Urinary bladder (tissue), 4 donors: ENCODE measurements at places on chromosomes 11 and 22. TPM values are rescaled to one million over a fixed set of nuclear protein-coding genes. Genes with fewer than 3 reads are reported as not detected.

The RTL10 gene
- 10.3 TPM for total RNA-seq

The DSCAML1 gene
- total RNA-seq, result 2.0 TPM

GRCh38 chr11:104343578-104343977 lies 179.6 kb upstream of the PDGFD start:
- DNase-seq, result no peak

The TMEM126B gene
- total RNA-seq, result 68.9 TPM

GRCh38 chr11:2385156-2386151 lies 8.3 kb downstream of the CD81 start:
- no peak for DNase-seq

DNA sequence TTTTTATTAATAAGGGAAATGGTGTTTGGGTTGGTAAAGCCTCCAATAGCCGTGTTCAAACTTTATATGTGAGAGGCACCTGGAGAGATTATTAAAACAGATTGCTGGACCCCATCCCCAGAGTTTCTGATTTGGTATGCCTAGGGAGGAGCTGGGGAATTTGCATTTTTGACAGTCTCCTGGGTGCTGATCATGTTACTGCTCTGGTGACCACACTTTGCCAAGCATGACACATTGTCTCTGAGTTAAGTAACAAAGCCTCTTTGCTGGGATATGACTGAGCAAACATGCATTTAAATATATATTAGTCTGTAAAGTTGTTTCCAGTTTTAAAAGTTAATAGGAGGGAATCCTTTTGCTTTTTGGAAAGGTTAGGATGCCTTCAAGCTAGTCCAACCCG lies 140.4 kb downstream of the NAV2 start:
- DNase-seq, result no peak

The E2F8 gene
- total RNA-seq, result 4.8 TPM

GRCh38 chr11:9922806-9923205 lies 258.9 kb downstream of the SWAP70 start:
- DNase-seq, result no peak

DNA sequence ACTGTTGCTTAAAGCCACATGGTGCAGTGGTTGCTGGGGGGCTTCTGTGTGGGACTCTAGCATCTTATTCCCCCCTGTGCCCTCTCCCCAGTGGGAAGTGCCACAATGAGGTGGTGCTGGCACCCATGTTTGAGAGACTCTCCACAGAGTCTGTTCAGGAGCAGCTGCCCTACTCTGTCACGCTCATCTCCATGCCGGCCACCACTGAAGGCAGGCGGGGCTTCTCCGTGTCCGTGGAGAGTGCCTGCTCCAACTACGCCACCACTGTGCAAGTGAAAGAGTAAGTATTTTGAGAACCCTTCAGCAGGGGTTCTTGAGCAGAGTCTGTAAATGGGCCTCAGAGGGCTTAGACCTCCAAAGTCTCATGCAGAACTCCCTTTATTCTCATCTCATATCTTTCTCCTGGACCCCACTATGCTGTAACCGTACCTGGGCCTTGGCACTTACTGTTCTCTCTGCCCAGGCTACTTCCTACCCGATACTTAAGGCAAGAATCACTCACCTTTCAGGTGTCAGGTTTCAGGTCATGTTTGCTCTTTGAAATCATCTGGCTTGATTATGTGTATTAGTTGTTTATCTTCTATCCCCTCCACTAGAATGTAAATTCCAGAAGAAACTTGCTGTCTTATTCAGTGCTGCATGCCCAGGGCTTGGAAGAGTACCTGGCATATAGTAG lies 32.4 kb downstream of the PIK3IP1 start:
- DNase-seq, result no peak

GRCh38 chr11:80379620-80380278 lies 938.9 kb upstream of the TENM4 start:
- DNase-seq, result no peak

GRCh38 chr11:114073828-114074381 lies 14.4 kb downstream of the ZBTB16 start:
- DNase-seq, result no peak

GRCh38 chr11:57174656-57175055 lies 7.1 kb upstream of the LRRC55 start:
- DNase-seq, result no peak

DNA sequence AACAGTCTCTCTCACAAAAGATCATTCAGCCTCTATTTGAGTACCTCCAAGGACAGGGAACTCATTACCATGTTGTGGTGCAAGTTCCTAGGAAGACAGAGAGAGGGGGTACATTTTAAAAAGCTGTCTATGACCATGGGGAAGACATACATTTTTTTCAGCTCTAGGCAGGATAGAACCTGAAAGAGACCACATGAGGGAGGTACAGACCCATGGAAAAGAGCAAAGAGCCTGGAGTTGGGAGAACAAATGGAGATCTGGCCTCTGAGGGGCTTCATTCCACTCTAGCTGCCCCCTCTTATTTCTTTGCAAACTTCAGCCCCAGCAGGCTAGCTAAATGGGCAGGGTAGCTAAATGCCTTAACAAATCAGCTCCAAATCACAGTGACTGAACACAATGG lies 36.3 kb downstream of the KCNC1 start:
- no peak for DNase-seq

DNA sequence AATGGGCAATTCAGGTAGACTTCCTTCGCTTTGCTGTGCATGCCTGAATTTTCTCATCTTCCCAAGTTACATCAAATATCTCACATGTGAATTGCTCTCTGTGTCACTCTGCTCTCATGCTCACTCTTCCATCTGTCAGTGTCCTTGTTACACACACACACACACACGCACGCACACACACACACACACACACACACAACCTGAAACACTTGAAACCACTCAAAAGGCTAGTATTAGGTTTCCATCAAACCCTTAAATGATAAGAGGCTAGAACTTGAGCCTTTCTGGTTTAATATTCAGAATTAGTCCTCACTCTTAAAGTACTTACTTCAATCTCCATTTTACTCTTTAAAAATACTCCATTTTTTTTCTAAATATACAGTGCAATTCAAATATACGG lies 282.4 kb downstream of the C11orf87 start:
- DNase-seq, result no peak

- DNase-seq, result no peak
These were observed 499.8 kb upstream of the CHORDC1 start for GRCh38 chr11:90722552-90723190.

- peak; percentile 33 for DNase-seq
These were observed 30.0 kb downstream of the MAPK1 start for GRCh38 chr22:21837248-21837979.

GRCh38 chr11:116217006-116217405 lies 555.8 kb downstream of the BUD13 start:
- DNase-seq, result no peak

GRCh38 chr22:50724616-50725015 lies 13.4 kb upstream of the ACR start:
- no peak for DNase-seq

DNA sequence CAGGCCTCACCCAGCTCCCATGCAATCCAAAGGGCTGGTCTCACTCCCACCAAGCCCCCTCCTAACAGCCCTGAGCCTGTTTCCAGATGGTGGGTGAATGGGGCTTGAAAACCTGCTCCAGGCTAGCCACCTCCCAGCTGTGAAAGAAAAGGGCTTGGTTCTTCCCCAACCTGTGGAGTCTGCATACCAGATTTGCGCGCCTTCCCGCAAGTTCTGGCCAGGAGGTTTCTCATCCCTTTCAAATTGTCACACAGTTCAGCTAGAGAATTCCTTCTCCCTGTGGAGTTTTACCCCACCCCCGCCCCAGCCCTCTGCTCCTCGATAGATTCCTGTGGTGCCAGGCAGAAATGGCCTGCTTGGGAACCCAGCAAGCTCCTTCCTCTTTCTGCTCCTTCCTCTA lies 734.6 kb upstream of the FAT3 start:
- no peak for DNase-seq

DNA sequence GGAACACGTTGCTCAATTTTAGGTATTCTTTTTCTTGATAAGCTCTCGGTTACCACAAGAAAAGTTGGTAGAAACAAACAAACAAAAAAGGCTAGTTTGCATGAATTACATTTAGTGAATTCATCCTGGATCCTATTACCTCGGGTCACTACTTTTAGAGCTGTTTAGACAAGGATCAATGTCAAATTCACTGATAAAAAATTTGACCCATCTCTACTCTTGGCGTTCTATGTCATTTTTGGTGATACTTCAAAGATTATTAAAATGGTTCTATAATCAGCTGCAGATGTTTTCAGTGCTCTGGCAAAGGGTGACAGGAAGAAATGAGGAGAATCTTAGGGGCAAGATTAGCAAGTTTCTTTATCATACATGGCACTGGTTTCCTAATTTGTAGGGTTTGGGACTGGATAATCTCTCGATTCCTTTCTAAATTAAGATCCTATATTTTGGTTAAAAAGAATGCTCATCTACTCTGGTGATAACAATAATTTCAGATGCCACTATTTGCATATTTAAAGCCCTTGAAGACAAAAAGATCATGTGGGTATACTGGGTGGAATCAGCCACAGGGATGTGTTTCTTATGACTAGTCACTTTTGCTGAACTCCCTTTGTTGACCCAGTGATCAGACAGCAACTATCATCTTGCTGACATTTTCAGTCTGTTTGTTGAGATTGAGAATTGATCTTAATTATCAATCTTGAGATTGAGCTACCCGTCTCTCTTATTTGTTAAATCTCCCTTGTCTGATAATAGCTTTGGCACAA lies 442.9 kb downstream of the AASDHPPT start:
- no peak for DNase-seq

- no peak for DNase-seq
These were observed 5.1 kb upstream of the TALDO1 start for GRCh38 chr11:742156-742546.

GRCh38 chr22:49633010-49633324 lies 194.7 kb downstream of the BRD1 start:
- DNase-seq, result no peak

DNA sequence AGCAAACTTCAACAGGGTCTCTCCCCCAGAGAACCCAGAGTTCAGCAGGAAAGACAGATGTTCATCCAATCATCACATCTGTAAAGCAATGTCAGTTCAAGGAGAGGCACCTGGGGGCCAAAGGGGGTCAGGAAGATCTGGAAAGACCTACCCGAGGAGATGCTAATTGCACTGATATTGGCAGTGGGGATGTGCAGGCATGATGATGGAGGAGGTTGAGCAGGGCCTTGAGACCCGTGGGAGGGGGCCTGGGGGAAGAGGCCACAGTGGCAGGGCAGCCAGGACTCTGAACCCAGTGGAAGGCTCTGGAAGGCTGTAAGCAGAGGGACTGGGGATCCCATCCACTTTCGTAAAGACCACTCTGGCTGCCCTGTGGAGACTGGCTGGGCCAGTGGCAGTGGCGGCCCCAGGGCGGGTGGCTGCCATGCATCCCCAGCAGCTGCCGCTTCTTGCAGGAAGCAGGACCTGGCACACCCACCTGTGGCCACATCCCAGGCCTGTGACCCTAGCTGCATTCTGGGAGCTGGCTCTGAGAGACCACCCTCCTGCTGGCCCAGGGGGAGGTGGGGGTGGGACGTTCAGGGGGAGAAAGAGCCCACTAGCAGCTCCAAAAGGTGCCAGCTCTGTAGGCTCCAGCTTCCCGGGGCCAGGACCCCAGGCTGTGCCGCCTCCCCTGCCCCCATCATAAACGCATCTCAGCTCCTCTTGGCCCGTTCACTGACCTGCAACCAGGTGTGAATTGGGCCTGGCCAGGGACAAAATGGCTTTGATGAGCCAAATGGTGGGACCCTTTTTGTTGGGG lies 59.9 kb upstream of the FGF3 start:
- DNase-seq, result no peak

GRCh38 chr11:79672786-79673185 lies 232.0 kb upstream of the TENM4 start:
- DNase-seq, result no peak

The KRTAP5-2 gene
- not detected for total RNA-seq

The TREH gene
- not detected for total RNA-seq

The POGLUT3 gene
- 104 TPM for total RNA-seq

DNA sequence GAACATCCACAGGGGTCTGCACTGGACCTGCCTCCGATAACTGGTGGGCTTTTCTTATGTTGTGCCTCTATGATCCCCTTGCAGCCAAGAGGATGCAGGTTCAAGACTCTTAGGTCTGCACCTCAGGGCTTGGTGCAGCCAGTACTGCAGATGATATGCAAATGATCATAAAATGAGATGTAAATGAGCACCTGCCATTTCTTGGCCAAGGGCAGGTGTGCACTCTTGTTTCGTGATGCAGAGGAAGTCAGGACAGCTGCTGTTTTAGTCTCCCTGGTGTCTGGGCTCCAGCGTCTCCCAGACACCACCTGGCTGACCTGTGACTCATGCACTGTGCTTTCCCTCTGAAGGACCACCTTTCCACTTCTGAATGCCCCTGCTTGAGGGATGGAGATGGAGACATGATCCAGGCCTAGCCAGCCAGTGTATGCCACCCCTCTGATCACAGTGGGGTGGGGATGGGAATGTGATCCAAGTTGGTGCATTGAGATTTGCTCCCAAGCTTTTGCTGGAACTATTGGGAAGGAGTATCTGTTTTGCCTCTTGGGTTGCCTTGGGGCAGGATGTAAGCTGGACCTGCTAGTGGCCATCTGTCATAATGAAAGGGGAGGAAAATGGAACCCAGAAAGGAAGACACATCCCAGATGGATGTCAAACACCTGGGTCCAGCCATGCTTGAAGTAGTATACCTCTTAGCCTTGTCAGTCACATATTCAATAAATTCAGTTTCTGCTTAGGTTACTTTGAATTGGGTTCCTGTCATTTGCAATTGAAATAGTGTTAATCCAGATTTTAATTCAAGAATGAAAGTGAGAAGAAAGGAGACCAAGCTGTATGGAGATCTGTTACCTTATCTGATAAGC lies 3.3 kb upstream of the KCNJ11 start:
- no peak for DNase-seq

DNA sequence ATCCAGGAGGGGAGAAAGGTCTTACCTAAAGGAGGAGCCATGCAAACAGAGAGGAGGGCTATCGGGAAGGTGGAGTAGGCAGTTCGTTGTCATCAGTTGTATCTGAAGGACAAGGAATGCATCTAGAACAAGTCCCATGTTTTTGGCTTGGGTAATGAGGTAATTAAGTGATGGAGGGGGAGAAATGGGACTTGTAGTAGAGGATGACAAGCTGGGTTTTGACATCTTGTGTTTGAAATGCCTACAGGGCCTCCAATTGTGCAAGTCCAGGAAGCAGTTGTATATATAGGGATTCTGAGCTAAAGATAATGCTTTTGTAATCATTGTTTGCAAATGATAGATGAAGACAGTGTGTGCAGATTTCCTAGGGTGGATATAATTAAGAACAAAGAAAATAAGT lies 622.8 kb downstream of the NTM start:
- DNase-seq, result no peak

GRCh38 chr11:44348721-44349120 lies 38.8 kb upstream of the ALX4 start:
- DNase-seq, result no peak
